ENCODE measurements at places on chromosomes 5 and 9. TPM values are rescaled to one million over a fixed set of nuclear protein-coding genes. Genes with fewer than 3 reads are reported as not detected.

DNA sequence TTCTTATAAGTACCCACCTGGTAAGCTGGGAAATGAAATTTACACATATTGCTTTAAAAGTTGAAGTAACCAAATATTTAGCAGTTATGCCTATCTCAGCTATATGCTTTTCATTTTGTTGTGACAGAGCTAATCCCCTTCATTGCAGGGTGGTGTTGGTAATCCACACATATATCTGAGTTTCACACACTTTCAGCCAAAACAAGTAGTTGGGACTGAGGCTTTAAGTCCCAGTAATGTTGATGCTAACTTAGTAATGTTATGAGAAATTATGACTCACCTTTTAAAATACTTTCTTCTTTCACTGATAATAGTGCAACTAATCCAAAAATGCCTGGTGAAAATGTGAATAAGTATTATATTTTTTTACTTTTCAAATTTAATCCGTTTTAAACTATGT, 19.2 kb upstream of the RICTOR start:
- no peak for DNase-seq

The FOXI1 gene
- total RNA-seq = not detected

- DNase-seq = no peak
Observed at GRCh38 chr9:78001946-78002731, 29.5 kb downstream of the GNAQ start.

The GLE1 gene
- 19.0 TPM for total RNA-seq

- DNase-seq = no peak
Observed at GRCh38 chr5:168219515-168220410, 71.7 kb upstream of the WWC1 start.

GRCh38 chr5:176732736-176733405, 77.5 kb upstream of the UNC5A start:
- peak; percentile 83 for DNase-seq

DNA sequence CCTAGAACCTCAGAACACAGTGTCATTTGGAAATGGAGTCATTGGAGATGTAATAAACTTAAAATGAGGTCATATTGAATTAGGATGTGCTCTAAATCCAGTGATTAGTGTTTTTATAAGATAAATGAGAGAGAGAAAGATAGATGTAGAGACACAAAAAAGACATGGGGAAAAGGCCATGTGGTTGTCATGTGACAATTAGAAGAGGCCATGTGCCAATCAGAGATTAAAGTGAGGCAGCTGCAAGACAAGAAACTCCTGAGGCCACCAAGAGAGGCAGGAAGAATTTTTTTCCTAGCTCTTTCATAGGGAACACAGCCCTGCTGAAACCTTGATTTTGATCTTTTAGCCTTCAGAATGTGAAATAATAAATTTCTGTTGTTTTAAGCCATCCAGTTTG, 1307.2 kb downstream of the PTPRD start:
- DNase-seq = no peak

The PHF24 gene
- 0.39 TPM for total RNA-seq

DNA sequence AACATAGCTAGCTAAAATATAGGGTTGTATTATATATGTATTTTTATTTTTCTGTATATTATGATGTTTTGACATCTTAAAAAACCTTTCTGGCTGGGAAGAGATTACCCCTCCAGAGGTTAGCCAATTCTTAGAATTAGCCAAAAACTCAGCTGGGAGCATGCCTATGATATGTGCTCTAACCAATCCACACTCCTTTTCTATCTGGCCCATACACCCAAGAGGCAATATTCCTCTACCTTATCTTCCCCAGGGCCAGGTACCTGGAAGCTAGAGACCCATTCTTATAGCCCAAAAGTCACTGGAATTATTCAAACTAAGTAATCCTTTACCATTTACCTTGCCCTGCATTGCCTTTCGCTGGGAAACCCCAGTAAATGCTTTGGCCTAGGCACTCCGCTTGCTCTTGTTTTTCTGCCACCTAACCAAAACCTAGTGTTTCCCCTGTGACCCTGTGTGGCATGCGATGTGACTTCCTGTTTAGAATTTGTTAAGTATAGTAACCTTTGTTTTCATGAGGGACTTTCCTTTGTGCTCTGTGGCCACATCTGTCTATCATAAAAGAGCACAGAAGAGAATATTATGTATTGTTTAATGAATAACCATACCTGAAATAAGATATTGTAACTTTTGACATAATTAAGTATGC, 37.4 kb downstream of the CSNK1G3 start:
- DNase-seq = no peak

The PCDHB6 gene
- total RNA-seq = 0.48 TPM

DNA sequence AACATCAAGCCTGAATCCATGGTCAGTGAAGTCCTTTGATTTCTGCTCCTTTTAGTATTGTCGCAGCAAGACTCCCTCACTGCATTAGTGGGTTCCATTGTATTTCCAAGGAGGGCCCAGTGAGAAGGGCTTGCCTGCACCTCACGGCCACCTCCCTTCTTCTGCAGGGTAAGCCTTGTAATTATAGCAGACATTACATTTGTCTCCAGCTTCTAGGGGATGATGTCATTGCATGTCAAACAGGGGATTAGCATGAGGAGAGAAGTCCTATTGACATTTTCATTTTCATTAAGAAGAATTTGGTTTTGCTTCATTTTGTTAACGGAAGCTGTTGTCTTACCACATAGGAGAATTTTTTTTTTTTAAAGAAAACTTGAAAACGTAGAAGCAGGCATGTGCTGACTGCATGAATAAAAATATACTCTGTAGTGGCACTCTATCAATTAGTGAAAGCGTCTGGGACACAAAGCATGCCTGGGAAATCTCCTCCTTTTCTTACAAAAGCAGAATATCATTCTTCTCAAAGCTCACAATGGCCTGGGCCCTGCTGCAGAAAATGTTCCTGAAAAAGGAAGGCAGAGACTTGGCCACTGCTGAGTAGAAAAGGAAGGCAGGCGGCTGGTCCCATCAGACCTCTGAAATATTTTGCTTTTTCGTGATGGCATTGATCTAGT, 27.1 kb downstream of the MAP1B start:
- DNase-seq = no peak

The SPINK7 gene
- total RNA-seq = not detected

The SV2C gene
- not detected for total RNA-seq

GRCh38 chr9:10479172-10479571, 133.6 kb downstream of the PTPRD start:
- no peak for DNase-seq

DNA sequence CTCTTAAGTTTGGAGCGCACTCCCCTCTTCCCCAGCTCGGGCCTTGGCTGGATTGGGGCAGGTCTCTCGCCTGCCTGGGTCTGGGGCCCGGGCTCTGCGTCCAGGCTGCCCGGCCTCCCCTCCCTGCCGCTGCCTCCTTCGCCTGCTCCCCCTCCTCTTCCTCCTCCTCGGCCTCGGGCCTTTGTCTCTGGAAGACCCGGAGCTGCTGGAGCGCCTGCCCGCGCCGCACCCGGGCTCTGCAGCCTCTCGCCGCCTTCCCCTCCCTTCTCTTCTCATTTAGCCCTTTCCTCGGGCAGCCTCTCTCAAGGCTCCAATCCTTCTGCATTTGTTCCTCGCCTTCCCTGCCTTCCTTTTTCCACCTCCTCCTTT, 218.5 kb downstream of the C9orf50 start:
- no peak for DNase-seq

DNA sequence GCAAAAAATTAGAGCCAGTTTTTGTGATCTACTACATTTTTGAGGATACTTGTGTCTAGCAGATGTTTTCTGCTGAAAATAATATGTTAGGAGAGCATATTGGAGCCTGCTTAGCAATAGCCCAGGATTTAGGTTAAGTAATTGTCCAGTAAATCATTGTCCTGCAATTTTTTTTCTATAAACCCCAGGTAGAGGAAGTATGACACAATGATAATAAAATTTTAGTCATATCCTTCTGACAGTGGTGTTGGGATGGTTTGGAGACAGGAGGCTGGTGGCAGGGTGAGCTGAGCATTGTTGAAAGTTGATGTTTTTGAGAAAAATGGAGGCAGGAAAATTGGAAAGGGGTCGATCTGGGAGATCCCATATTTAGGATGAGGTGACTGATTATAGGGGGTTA, 3.5 kb downstream of the SNCAIP start:
- no peak for DNase-seq

The FYB1 gene
- total RNA-seq = 27.8 TPM

The PROB1 gene
- 2.1 TPM for total RNA-seq

- DNase-seq = no peak
Observed at GRCh38 chr5:150457121-150457520, 7.6 kb upstream of the RPS14 start.

The LAMC3 gene
- total RNA-seq = 4.8 TPM

DNA sequence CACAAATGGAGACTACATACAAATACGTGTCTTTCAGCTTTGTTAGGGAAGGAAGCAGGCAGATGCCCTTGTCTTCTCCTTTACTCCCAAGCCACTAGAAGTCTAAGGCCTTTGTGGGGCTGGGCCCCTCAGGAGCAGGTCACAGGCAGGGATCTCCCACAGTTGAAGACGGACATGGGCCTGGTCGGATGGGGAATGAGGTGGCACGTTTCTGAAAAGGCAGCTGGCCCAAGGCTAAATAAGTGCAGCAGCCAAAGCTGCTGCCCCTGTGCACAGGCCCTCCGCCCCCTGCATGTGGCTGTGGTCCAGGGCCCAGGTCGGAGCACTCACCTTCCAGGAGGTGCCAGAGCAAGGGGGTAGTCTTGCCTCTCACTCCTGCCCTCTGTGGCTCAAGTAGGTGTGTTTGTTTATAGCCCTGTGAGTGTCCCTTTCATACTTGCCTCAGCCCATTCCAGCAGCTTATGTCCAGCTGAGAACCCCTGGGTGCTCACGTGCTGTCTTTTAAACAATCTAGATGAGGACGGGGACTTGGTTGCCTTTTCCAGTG, 1.8 kb downstream of the SQSTM1 start:
- no peak for DNase-seq

The SLC34A1 gene
- not detected for total RNA-seq

GRCh38 chr9:22169727-22170503, 160.8 kb upstream of the CDKN2B start:
- DNase-seq = no peak

DNA sequence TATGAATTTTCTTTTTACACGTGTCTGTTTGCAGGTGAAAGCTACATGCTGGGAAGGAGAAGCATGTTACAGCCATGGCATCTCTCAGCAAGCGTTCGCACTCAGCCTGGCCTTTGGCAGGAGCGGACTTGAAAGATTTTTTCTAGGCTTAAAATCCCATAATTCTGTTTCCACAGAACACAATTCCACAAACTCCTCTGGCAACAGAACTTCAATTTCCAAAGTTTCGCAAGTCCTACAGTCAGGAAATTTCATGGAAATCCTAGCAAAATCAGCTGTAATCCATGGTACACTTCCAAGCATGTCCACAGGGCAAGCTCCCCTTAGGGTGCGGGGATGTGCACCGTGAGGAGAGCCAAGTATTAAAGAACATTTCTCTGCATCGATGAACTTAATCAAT, 35.9 kb downstream of the SUB1 start:
- no peak for DNase-seq

Measured in mesenteric fat pad (tissue), 1 donor.